ENCODE measurements at places on chromosomes 1 and 21.

DNA sequence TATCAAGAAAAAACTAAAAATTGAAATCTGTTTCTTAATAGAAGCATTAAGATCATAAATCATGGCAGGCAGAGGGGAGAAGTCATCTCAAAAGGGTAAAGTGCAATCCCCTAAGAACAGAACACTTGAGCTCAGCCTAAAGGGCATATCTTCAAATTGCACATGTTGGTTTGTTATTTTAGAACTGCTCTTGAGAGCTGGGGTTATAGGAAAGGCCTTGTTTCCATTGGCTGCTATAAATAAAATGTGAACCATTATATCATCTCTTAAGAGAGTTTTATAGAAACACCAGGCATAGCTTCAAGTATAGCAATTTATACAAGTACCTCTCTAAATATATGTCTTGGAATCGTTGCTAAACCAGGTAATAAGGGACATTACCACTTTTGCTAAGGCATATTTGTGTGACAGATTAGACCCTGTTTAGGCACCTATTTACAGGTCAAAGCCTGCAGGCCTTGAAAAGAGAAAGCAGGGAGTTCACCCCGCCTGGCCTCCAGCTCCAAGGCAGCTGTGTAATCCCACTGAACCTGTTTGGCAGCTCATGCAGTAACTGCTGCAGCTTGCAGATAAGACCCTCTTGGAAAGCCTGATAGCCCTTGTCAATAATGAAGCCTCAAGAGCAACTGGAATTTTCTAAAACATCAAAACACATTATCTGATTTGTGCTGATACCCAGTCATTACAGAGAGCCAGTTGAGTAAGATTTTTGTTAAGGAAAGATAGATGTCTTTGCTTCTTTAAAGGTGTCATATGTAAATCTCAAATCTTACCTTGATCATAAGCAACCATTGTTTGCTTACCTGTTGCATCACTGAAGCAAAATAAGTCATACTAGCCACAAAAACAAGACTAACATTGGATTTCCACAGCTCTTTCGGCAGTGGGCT lies 24.2 kb upstream of the SYDE2 start:
- no peak for DNase-seq

- no peak for DNase-seq
These were observed 52.2 kb downstream of the NENF start for GRCh38 chr1:212484701-212485570.

- no peak for DNase-seq
These were observed 202.3 kb upstream of the BRINP3 start for GRCh38 chr1:190679983-190680382.

GRCh38 chr1:155504207-155504606 lies 58.4 kb downstream of the ASH1L start:
- no peak for DNase-seq

DNA sequence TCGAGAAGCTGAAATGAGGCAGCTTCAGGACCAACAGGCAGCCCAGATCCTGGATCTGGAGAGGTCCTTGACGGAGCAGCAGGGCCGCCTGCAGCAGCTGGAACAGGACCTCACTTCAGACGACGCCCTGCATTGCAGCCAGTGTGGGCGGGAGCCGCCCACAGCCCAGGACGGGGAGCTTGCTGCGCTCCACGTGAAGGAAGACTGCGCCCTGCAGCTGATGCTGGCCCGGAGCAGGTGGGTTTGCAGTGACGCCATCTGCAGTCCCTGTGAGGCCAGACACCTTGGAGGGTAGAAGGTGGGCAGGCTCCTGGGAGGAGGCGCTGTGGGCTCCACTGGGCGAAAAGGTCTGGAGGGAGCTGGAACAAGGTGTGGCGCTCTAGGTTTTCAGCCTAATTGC lies 39.7 kb downstream of the PCNT start:
- no peak for DNase-seq

DNA sequence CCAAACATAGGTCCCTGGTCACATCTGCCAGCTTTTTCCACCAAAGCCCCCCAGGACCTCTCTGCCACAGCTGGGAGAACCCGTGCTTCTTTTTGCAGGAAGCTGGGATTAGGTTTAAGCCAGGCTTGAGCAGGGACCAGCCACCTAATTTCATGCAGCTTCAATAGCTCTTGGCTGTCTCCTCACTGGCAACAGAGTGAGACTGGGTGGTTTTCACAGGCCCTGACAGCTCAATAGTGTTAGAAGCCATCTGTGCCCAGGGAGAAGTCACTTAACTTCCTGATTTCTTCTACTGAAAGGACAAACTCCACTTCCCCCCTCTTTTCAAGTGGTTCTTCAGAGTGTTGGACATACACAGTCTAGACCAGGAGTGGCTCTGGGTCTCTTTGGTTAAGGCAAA lies 20.4 kb upstream of the SRSF4 start:
- DNase-seq: no peak

Data from cortex of kidney (tissue), 1 donor.